ENCODE measurements at places on chromosomes 16 and 17.
A peak's percentile ranks its signal among the peaks of the same experiment; 100 is the strongest.

DNA sequence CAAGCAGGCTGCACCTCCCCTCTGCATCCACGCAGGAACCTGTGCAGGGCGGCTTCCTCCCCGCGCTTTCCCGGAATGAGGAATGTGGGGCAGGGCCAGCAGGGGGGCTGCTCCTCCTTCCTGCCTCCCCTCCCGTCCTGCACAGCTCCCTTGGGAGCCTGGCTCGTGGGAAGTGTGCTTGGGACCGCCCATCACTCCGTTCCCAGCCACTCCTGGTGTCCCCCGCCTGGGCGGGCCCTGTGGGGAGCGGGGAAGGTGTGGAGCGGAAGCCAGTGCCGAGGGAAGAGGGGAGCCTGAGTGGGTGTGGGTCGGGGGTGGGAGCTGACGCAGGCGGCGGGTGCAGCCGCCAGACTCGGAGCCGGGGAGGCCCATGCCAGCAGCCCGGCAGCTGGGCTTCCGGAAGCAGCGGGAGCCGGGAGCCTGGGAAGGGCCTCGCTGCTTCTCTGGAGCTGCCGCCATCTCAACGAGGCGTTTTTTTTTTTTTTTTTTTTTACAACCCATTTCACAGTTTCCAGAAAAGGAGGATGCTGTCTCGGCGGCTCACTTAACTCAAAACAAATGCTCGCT lies 24.1 kb downstream of the BAHCC1 start:
- ATAC-seq = peak; percentile 65

DNA sequence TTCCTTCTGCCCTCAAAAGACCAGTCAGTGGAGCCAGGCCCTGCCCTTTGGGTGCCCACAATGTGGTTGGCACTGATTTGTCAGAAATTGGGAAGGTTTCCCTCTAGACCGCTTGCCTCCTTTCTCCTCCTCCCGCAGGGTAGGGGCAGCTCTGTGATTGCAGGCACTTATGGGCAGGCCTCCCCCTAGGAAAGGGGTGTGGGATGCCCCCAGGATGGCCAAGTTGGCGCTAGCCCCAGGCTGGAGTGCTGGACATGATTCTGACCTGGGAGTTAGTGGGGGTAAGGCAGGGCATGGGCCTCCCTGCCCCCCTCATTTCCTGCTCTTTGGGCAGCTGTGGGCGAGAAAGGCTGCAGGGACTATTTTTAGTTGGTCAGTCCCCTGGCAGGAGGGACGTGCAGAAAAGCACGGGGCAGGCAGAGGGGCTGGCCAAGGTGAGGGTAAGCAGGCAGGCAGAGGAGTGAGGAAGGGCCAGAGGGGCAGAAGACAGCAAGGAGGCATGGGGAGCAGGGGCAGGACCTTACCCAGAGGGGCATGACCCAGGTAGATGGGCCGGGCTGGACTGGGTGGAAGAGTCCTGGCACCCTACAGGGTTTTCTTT lies 3.3 kb downstream of the RARA start:
- ATAC-seq = no peak

GRCh38 chr16:49341706-49342105 lies 31.9 kb upstream of the C16orf78 start:
- no peak for ATAC-seq

- no peak for ATAC-seq
Observed at GRCh38 chr17:34981538-34982241, 1.4 kb downstream of the LIG3 start.

- ATAC-seq = no peak
Observed at GRCh38 chr16:71762186-71762585, 37.7 kb upstream of the PHLPP2 start.

GRCh38 chr17:8436844-8437171 lies 1.1 kb downstream of the NDEL1 start:
- no peak for ATAC-seq

DNA sequence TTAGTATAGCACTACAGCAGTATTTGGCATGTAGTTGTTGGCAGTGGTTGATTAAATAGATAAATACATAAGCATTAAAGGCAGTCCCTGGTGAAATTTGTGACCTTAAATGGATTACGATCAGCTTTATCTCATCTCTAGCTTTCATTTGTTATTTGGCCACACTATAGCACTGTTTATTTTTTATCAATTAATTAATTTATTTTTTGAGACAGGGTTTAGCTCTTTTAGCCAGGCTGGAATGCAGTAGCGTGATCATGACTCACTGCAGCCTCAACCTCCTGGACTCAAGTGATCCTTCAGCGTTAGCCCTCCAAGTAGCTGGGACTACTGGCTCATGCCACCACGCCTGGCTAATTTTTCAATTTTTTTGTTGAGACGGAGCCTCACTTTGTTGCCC lies 18.7 kb upstream of the ARHGAP17 start:
- no peak for ATAC-seq
